ENCODE measurements at places on chromosomes 6 and 20.
A peak's percentile ranks its signal among the peaks of the same experiment; 100 is the strongest.

DNA sequence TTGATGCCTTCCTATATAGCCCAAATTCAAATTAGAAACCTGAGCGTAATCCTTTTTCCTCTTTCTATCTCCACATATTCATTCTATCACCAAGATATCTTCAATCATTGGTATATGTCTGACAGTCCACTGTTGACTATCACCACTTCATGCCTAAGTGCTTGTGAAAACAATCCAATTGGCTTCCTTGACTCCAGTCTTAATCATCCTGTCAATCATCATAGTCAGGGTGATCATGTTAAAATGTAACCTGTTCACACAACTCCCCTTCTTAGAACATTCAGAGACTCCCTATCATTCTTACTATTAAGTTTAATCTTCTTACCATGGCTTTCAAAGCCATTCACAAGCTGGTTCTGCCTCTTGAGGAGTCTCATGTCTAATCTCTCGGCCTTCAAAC is 616.7 kb downstream of the PHF3 start:
- no peak for DNase-seq

DNA sequence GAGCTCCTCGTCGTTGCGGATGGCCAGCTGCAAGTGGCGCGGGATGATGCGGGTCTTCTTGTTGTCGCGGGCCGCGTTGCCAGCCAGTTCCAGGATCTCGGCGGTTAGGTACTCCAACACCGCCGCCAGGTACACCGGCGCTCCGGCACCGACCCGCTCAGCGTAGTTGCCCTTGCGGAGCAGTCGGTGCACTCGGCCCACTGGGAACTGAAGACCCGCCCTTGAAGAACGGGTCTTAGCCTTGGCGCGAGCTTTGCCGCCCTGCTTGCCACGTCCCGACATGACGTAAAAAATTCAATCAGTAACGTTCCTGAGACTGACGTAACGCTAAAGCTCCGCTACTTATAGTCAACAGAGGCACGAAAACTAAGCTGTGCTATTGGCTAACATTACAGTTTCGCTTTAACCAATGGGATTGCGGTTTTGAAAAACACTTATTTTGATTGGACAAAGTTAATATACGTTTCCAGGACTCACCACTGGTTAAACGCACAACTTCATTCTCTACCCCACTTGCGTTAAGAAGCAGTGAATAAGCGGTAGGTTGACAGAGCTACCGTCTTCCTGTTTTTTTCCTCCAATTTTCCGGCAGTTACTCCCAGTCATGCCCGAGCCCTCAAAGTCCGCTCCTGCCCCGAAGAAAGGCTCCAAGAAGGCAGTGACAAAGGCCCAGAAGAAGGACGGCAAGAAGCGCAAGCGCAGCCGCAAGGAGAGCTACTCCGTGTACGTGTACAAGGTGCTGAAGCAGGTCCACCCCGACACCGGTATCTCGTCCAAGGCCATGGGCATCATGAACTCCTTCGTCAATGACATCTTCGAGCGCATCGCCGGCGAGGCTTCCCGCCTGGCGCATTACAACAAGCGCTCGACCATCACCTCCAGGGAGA is 73.9 kb downstream of the OR2B2 start:
- DNase-seq = peak; percentile 60

- DNase-seq = no peak
These were observed 891 bp upstream of the POU3F2 start for GRCh38 chr6:98833307-98834059.

- DNase-seq = no peak
These were observed 41.6 kb downstream of the ANKEF1 start for GRCh38 chr20:10076126-10077080.

DNA sequence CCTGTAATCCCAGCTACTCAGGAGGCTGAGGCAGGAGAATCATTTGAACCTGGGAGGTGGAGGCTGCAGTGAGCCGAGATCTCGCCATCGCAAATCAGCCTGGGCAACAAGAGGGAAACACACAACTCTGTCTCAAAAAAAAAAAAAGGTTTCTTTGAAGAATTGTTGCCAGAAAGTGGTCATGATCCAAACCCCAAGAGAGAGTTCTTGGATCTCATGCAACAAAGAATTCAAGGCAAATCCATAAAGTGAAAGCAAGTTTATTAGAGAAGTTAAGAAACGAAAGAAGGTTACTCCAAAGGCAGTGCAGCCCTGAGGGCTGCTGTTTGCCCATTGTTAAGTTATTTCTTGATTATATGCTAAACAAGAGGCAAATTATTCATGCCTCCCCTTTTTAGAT is 14.5 kb upstream of the KIFC1 start:
- no peak for DNase-seq

- peak; percentile 95 for DNase-seq
These were observed at the start of gene SMIM13 for GRCh38 chr6:11093626-11094410. SMIM13 (plus strand) TSS chr6:11093834; CDS start chr6:11094314, 480 bp downstream.

DNA sequence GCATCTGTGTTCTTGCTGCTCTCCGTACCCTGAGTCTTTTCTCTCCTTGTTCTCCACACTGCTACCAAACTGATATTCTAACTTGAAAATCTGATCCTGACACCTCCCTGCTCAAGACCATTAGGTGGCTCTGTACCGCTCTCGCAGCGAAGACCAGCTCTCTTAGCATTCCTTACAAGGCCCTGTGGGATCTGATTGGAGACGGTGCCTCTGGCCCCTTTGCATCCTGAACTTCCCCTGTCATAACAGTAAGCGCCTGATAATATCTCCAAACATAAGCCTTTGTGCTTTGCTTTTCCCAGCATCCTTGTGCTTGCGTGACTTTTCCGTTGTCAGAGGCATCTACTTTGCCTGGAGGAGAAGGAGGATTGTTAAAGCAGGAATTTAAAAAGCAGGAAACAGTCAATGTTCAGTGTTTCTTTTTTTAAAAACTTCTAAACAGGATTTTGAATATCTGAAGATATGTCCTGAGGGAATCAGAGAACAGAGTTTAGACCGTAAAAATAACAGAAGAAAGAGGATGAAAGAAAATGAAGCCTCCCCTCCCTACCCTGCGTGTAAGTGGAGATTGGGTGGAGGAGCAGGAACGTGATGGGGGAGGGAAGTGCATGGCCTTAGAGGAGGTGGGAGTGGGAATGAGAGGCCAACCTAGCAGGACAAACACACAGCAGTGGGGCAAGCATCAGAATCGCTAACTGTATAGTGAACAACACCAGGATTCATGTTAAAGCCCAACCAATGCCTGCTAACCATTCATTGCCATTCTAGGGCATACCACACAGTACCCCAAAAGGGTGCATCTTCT is 89.2 kb upstream of the STMND1 start:
- DNase-seq = no peak

DNA sequence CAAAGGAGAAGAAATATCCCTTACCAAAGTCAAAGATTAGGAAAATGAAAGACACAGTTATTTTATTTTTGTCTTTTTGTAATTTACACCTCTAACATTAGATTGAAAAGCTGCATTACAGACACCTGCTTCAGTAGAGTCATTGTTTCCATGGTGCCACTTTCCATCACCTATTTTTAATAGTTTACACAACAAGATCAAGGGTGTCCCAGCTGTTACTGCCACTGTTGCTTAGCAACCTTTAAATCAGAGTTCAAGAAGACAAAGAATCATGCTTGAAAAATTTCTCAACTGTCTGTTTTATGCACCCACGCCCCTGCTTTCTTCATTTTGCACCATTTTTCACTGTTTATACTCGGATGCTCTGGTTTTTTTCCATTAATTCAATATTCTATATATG is 668.2 kb upstream of the GJE1 start:
- no peak for DNase-seq

GRCh38 chr20:58839474-58839874 is 11.2 kb downstream of the GNAS-AS1 start:
- DNase-seq = no peak

- no peak for DNase-seq
These were observed 579.0 kb upstream of the FLRT3 start for GRCh38 chr20:14916360-14916920.

DNA sequence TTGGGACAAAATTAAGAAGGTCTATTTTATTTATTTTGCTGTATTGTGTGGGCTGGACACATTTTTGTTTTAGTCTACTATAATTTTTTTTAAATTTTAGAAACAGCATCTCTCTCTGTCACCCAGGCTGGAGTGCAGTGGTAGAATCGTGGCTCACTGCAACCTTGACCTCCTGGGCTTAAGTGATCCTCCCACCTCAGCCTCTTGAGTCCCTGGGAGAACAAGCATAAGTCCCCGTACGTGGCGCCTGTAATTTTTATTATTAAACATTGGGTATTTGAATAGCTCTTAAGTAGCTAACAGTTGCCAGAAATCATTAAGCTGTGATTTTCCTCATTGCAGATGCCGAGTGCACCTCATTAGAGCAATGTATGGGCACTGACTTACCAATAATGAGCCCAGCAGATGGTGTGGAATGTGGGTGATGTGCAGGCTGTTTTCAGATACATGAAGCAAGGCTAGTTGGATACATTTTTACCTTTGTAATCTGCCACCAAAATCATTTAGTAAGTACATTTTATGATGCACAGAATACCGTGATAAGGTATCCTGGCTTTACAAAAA is 10.3 kb upstream of the MAS1 start:
- no peak for DNase-seq

DNA sequence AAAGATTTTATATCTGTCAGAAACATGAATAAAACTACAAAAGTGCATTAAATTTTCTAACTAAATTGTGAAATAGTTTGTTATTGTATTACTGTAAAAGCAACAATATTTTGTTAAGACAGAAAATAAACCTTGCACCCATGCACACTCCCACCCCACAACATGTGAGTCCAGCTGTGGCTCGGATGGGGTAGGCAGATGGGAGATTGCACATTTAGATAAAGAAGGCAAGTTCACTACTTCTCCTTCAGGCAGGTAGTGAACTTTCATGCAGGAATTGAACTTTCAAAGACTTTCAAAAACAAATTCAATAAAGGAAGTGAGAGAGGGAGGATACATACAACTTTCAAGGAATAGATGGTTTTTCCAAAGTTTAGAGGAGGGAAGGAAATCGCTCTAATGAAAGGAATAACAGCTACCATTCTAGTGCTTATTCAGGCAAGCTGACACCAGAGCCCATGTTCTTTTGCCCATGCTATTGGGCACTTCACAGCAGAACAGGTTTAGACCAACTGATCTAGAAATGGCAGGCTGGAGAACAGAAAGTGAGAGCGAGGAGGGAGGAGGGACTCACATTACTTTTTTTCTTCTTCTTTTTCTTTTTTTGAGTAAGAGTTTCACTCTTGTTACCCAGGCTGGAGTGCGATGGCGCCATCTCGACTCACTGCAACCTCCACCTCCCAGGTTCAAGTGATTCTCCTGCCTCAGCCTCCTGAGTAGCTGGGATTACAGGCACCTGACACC is 28.5 kb downstream of the SF3B5 start:
- no peak for DNase-seq

- DNase-seq = no peak
These were observed 19.2 kb upstream of the STK38 start for GRCh38 chr6:36566418-36566905.

DNA sequence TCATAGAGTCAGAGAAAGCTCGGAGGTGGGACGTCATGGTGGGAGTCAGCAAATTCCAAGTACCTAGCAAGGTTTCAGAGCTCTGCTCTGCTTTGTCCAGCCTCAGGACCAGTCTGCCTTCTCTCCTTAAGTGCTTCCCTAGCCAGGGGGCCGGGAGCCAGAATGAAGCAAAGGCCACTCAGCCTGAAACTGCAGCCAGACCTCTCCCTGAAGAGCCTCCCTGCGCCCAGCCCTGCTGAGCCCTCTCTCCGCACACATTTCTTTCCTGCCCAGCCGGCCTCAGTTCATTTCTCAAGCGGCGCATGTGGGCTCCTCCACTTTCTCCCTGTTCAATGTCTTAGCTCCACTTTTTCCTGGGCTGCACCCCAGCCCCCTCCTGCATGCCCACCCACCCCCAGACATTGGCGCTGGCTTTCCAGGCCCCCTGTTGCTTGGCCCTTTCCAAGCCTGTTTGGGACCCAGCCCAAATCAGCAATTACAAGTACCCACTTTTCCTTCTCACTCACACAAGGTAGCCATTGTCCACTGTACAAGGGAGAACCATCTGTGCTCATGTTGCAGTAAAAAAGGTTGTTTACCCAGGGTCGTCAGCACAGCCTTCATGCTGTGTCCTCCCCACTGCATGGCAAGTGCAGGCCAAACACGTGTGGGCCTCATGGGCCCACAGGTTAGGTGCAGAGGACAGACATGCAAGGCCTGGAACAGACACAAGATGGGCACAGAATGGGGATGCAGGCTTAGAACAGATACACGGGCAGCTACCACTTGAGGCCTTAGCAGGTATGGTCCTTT is 147.1 kb downstream of the MRPL14 start:
- DNase-seq = no peak

DNA sequence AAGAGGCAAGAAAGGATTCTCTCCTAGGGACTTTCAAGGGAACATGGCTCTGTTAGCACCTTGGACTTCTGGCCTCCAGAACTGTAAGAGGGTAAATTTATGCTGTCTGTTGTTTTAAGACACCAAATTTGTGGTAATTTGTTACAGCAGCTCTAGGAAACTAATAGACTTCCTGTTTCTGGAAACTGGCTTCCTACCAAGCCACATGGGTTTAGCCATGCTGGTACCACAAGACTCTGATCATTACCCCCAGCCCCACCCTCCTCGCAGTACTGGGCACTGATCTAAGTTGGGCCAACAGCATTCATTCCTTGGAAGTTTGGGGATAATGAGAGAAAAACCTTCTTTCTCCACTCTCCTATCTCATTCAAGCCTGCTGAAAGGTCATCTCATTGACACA is 109.5 kb upstream of the SMLR1 start:
- no peak for DNase-seq

- no peak for DNase-seq
These were observed 38.4 kb downstream of the RREB1 start for GRCh38 chr6:7145885-7146828.

- no peak for DNase-seq
These were observed 41.2 kb downstream of the SLC17A5 start for GRCh38 chr6:73612611-73613010.

GRCh38 chr6:157491571-157492232 is 110.7 kb downstream of the ZDHHC14 start:
- no peak for DNase-seq

GRCh38 chr6:6775074-6775473 is 186.6 kb downstream of the LY86 start:
- DNase-seq = no peak

- no peak for DNase-seq
These were observed 592 bp downstream of the LTB start for GRCh38 chr6:31581434-31582229.

GRCh38 chr6:150081702-150082101 is 12.8 kb upstream of the ULBP3 start:
- DNase-seq = no peak

GRCh38 chr6:593907-594212 is 63.0 kb downstream of the HUS1B start:
- DNase-seq = no peak

DNA sequence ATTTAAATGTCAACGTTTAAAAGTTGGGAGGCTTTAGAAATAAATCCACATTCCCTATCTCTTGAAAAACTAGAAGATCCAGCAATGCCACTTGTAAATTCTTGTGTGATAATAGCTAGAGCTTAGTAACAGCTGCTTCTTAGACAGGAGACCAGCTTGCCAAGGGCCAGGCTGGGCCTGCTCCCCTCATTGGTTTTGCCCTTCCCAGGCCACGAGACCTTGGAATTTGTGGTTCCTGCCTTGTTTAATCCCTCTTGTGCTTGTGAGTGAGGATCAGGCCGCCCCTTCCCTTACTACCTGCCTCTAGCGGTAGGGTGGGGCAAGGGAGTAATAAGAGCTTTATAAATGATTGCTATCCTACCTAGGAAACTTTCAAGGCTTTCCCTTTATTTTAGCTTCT is 363.5 kb downstream of the SYNE1 start:
- DNase-seq = no peak

GRCh38 chr6:52074155-52074554 is 13.3 kb downstream of the PKHD1 start:
- DNase-seq = no peak

- no peak for DNase-seq
These were observed 73.7 kb downstream of the PRND start for GRCh38 chr20:4795394-4795793.

GRCh38 chr6:36823421-36824096 is 15.7 kb downstream of the CPNE5 start:
- no peak for DNase-seq
